Activated CD8-positive, alpha-beta memory T cell treated with anti-CD3 and anti-CD28 coated beads, Interleukin-2, amount 10 ng/mL, durations not matched to agents 7 days and 5 days (primary cell): ENCODE measurements at places on chromosomes 6 and 20. TPM values are rescaled to one million over a fixed set of nuclear protein-coding genes. Genes with fewer than 3 reads are reported as not detected.

DNA sequence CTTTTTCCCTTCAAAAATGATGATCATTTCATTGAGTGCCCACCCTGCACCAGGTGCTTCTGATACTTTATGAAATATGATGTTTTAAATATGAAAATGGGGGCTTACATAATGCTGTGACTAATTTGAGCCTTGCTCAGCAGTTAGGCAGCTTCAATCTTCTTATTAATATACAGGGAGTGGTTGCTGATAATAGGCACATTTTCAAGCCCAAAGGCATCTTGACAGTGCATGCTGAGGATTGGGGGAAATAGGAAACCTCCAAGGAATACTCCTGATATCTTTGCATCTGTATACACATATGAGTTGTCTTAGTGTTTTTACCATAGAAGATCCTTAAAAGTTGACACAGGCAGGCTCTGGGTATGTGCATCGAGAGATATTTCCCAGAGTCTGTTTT is 262.3 kb upstream of the SASH1 start:
- no peak overlapping the region for H3K4me3 ChIP-seq
- DNase-seq: no peak
- H3K4me1 ChIP-seq: no peaks in the 10 kb centered on the region
- no peaks in the 10 kb centered on the region for H3K36me3 ChIP-seq

- H3K27me3 ChIP-seq: no peaks in the 10 kb centered on the region
- no peaks in the 10 kb centered on the region for H3K36me3 ChIP-seq
- no peak overlapping the region for H3K27ac ChIP-seq
- H3K4me3 ChIP-seq: no peak overlapping the region
- no peaks in the 10 kb centered on the region for H3K4me1 ChIP-seq
Observed at GRCh38 chr6:77038807-77039206, 424.5 kb downstream of the HTR1B start.

DNA sequence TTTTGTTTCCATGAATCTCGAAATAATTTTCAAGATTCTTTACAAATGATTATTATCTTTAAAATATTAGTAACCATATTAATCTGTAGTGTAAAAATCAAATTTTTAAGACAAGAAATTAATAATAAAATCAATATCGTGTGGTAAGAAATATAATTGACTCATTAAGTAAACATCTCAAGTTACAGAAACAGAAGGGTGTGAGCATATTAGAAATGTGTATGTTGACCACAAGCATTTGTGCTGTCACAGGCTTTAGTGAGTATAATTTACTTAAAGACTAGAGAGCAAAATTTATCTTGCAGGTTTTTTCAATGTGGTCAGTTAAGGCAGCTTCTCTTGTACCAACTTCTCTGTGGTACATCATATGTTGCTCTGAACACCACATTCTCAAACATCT is 566.5 kb upstream of the IRAK1BP1 start:
- no peak for DNase-seq
- H3K4me3 ChIP-seq: no peak overlapping the region
- no peaks in the 10 kb centered on the region for H3K36me3 ChIP-seq
- H3K4me1 ChIP-seq: no peaks in the 10 kb centered on the region
- no peaks in the 10 kb centered on the region for H3K27me3 ChIP-seq
- H3K27ac ChIP-seq: no peak overlapping the region

DNA sequence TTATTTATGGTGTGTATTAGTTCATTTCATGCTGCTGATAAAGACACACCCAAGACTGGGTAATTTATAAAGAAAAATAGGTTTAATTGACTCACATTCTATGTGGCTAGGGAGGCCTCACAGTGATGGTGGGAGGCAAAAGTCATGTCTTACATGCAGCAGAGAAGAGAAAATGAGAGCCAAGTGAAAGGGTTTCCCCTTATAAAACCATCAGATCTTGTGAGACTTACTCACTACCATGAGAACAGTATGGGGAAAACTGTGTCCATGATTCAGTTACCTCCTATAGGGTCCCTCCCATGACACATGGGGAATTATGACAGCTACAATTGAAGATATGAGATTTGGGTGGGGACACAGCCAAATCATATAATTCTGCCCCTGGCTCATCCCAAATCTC is 150.0 kb upstream of the AHI1 start:
- H3K27me3 ChIP-seq: no peaks in the 10 kb centered on the region
- H3K4me1 ChIP-seq: peaks cover 36% of the 10 kb centered on the region
- peaks cover 49% of the 10 kb centered on the region for H3K36me3 ChIP-seq
- no peak for DNase-seq
- no peak overlapping the region for H3K4me3 ChIP-seq
- H3K27ac ChIP-seq: no peak overlapping the region

- H3K27me3 ChIP-seq: no peaks in the 10 kb centered on the region
- H3K36me3 ChIP-seq: peaks cover 34% of the 10 kb centered on the region
- H3K27ac ChIP-seq: no peak overlapping the region
- no peak overlapping the region for H3K4me3 ChIP-seq
- peaks cover 20% of the 10 kb centered on the region for H3K4me1 ChIP-seq
Observed at GRCh38 chr20:31560746-31561598, 44.1 kb upstream of the ID1 start.

GRCh38 chr6:130574146-130574545 is 208.3 kb downstream of the TMEM200A start:
- H3K4me1 ChIP-seq: peaks cover 39% of the 10 kb centered on the region
- DNase-seq: no peak
- H3K27me3 ChIP-seq: no peaks in the 10 kb centered on the region

PPIL4 gene
- 17.8 TPM for total RNA-seq

OLIG3 gene
- total RNA-seq: 0.18 TPM

GRCh38 chr6:133973109-133973971 is 20.3 kb downstream of the TBPL1 start:
- no peak overlapping the region for H3K27ac ChIP-seq
- DNase-seq: no peak
- peaks cover 2% of the 10 kb centered on the region for H3K36me3 ChIP-seq
- no peaks in the 10 kb centered on the region for H3K27me3 ChIP-seq
- H3K4me3 ChIP-seq: no peak overlapping the region
- H3K4me1 ChIP-seq: peaks cover 18% of the 10 kb centered on the region

KHDC1 gene
- total RNA-seq: 12.5 TPM

DNA sequence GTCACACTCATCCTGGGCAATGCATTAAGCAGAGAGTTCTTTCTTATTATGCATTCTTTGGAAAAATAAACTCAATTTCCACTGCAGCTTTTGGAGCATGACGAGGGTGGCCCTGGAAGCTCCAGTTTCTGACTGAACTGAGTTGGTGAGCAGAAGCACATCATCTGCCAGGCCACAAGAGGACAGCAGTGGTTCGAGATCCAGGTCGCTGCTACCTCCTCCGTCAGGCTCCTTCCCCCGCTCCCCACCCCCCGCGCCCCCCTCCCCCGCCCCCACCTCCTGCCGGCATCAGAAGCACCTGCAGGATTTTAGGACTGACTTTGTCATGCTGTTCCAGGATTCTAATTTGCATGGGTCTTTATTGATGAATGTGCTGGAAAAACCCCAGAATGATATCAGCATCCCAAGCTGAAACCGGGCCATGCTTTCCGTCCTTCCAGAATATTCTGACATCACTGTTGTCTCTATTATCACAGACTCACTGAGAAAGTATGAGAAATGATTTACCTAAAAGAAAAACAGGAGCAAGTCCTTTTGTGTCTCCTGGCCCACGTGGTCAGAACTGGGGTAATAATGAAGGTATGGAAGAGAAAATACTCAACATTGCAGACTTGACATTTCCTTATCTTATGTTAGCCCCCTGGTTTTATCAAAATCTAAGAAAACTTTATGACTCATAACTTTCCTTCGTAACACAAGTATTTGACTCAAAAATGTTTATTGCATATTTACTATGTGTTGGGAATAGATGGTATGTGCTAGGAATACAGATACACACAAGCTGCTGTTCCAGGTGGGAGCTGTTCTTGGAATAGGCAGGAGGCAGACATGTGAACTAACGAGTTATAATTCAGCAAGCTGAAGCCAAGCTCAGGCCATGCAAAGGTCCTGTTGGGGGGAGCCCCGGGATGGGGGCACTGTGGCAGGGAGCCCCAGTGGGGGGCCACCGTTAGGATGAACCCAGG is 220.2 kb upstream of the EXOC2 start:
- H3K27me3 ChIP-seq: peaks cover 15% of the 10 kb centered on the region
- peak; percentile 33 for DNase-seq
- H3K4me3 ChIP-seq: no peak overlapping the region
- H3K36me3 ChIP-seq: no peaks in the 10 kb centered on the region
- no peak overlapping the region for H3K27ac ChIP-seq
- no peaks in the 10 kb centered on the region for H3K4me1 ChIP-seq

PGC gene
- not detected for total RNA-seq

PRKN gene
- not detected for total RNA-seq
